ENCODE measurements at places on chromosomes 3 and 15.
A peak's percentile ranks its signal among the peaks of the same experiment; 100 is the strongest.

DNA sequence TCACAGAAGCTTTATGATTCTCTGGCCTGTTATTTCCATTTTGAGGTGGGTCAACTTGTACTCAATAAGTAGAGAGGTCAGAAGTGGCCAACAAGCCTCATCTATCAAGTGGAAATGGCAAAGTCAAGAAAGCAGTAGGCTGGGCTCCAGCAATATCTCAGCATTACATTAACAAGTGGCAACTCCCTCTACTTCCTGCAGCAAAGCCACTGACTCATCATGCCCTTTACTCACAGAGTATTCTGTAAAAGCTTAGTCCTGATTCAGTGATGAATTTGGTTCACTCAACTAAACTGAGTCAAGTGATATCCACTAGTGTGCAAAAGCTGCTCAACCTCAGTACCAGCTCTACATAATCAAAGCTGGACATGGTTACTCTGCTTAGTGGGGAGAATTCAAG, 954.6 kb downstream of the EPHA3 start:
- no peak for DNase-seq

DNA sequence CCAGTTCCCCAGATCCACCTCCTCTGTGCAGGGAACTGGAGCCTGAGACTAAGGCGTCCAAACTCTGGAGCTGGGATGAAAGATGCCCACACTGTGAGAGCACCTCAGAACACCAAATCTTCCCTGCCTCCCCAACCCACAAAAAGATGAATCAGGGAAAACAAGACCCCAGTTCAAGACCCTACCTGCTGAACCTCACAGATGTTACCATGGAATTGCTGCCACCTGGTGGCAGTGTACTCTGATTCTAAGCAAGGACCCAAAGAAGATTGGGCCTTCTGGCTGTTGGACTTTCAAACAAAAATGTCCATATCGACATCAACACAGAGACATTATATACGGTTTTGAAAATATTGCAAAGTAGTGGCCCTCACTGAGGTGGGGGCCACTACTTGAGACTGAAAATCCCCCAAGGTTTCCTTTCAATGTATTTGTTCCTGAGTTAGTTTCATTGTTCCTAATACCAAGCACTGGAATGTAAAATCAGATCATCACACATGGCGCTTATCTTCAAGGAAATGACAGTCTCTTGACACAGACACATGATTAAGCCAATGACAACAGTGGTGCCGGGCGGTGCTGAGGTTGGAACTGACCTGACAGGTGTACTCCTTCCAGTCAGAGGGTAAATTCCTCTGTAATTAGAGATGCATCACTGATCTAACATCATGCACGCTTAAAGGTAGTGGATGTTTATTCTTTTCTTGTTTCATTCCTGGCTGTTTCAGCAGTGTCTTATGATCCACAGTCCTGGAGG, 67.6 kb downstream of the SLC6A11 start:
- DNase-seq = no peak

- DNase-seq = no peak
Measured at GRCh38 chr15:74221399-74222239, 14.5 kb upstream of the CCDC33 start.

- DNase-seq = no peak
Measured at GRCh38 chr15:65110676-65111292, 4.2 kb downstream of the UBAP1L start.

- no peak for DNase-seq
Measured at GRCh38 chr3:31086148-31086547, 191.7 kb upstream of the GADL1 start.

GRCh38 chr15:49320351-49320750, 102.7 kb upstream of the FGF7 start:
- DNase-seq = no peak

GRCh38 chr3:126199256-126199655, 18.9 kb upstream of the ALDH1L1 start:
- no peak for DNase-seq

DNA sequence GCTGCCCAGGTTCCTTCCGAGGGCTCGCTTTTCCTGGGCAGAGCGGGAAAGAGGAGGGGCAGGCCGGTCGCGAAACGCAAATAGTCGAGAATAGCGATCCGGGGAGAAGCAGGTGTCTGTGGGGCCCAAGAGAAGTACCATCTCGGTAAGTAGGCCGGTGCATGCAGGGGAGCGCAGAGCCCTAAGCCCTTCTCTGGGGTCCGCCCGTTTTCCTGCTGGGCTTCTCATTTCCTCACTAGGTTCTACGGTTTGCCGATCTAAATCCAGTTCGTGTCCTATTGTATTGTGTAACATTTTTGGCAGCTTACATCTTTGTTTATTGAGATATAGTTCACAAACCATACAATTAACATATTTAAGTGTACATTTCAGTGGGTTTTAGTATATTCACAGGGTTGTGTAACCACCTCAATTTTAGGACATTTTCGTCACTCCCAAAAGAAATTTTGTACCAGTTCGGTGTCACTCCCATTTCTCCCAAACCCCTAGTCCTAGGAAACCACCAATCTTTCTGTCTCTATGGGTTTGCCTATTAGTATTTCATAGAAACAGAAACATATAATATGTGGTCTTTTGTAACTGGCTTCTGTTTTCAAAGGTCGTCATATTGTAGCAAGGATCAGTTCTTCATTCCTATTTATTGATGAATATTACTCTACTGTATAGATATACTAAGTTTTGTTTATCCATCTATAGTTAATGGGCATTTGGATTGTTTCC, 6.8 kb upstream of the TRIM69 start:
- DNase-seq = peak; percentile 19

GRCh38 chr3:128382221-128382807, 84.4 kb downstream of the DNAJB8 start:
- DNase-seq = no peak

- DNase-seq = no peak
Measured at GRCh38 chr3:162400697-162401096, 904.1 kb downstream of the OTOL1 start.

DNA sequence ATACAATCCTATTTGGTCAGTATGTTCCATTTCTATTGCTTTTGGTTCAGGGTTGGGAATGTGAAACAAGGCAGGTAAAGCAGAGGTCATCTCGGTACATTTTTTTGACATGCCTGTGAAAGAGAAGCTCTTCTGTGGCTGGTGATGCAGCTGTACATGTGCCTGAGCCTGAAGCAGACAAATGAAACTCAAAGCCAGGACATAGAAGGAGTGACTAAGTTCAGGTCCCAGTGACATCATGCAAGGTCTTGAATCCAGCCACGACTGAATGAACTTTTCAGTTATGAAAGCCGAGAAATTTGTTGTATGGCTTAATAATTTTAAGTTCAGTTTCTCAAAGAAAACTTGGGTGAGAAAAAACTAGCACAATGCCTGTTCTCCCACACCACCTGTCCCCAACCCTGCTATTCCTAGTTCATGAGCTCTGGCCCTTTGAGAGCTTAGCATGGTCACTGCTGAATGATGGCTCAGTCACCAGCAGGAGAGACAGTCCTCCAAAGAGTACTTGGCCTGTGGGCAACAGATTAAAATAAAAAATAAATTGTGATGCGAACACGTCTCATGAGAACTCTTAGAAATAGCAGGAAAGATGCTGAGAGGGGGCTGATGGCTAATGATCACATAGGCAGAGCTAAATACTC, 600.2 kb upstream of the GRM7 start:
- no peak for DNase-seq

All from COR-L47 (cell line).